Activated CD4-positive, CD25-positive, alpha-beta regulatory T cell treated with anti-CD3 and anti-CD28 coated beads, Interleukin-2, amount 50 U/mL, for 24 hours (primary cell): ENCODE measurements at places on chromosomes 4 and X.

GRCh38 chr4:8000721-8001491 is 61.2 kb upstream of the AFAP1 start:
- no peak for ATAC-seq

DNA sequence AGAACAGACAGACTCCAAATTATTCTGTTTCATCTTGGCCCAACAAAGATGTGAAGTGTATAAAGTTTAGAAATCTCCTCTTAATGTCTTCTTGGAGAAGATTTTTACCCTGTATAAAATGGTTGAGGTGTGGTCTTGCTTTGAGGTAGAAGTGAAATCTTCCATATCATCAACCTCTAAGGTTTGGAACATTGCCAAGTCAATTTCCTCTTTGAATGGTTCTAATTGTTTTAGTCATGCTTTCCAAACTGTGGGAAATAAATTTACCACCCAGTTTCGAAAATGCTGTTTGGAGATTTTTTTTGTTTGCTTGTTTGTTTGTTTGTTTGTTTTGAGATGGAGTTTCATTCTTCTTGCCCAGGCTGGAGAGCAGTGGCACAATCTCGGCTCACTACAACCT is 174.1 kb upstream of the ADAMTS3 start:
- no peak for ATAC-seq

DNA sequence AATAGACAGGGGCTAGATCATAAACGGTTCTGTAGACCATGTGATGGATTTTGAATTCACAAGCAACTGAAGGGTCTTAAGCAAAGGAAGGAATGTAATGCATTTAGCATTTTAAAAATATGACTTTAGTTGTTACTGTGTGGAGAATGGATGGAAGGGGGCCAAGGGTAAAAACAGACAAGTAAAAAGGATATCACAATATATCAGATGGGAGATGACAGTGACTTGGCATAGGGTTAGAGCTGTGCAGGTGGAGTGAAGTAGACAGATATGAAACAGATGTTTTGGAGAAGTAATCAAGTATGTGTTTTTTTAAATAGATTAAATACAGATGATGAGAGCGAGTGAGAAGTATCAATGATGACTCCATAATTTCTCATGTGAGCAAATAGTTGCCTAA is 1116.0 kb upstream of the TENM3 start:
- no peak for ATAC-seq

DNA sequence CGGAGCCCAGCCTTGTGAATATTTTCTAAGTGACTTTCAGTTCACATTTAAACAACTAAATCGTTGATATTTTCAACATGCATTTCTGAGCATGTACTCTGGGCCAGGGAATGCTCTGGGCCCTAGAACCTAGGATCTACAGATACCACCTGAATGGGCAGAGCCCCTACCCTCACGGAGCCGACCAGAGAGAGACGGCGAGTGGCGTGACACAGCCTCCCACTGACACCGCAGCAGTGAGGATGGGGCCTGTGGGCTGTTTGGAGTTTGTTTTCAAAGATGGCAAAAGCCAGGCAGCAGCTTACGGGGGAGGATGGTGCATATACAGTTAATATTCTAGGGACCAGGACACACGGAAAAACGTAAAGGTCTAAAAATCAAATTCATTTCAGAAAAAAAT is 17.7 kb downstream of the NELFA start:
- no peak for ATAC-seq

DNA sequence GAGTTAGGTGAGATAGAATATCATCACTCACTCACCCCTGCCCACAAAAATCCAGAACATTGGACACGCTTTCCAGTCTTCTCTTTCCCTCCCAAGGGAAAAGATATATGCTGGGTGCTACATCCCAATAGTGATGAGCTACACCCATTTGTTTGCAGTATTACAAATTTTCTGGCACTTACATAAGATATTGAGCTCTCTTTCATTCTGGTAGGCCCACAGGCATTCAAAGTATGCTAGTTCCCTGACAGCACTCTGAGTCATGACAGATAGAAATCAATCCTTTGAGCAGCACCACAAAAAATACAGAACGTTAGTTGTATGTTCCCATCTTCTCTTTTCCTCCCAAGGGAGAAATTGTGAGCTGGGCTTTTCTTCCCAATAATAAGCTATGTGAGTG is 477.6 kb upstream of the GRID2 start:
- ATAC-seq, result no peak

GRCh38 chr4:13399257-13399656 is 84.9 kb downstream of the RAB28 start:
- no peak for ATAC-seq

GRCh38 chr4:145907390-145907789 is 31.2 kb downstream of the ZNF827 start:
- ATAC-seq, result no peak

DNA sequence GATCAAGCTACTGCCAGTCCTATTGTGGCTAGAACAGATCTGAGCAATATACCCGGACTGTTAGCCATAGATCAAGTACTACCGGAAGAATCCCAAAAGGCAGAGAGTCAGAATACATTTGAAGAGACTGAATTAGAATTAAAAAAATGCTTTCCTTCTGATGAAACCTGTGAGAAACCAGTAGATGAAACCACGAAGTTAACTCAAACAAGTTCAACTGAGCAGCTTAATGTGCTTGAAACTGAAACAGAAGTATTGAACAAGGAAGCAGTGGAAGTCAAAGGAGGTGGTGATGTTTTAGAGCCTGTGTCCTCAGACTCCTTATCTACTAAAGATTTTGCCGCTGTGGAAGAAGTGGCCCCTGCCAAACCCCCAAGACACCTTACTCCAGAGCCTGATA is 46.8 kb downstream of the WDR44 start:
- ATAC-seq, result no peak

GRCh38 chr4:20612313-20612712 is 87.9 kb upstream of the PACRGL start:
- no peak for ATAC-seq

DNA sequence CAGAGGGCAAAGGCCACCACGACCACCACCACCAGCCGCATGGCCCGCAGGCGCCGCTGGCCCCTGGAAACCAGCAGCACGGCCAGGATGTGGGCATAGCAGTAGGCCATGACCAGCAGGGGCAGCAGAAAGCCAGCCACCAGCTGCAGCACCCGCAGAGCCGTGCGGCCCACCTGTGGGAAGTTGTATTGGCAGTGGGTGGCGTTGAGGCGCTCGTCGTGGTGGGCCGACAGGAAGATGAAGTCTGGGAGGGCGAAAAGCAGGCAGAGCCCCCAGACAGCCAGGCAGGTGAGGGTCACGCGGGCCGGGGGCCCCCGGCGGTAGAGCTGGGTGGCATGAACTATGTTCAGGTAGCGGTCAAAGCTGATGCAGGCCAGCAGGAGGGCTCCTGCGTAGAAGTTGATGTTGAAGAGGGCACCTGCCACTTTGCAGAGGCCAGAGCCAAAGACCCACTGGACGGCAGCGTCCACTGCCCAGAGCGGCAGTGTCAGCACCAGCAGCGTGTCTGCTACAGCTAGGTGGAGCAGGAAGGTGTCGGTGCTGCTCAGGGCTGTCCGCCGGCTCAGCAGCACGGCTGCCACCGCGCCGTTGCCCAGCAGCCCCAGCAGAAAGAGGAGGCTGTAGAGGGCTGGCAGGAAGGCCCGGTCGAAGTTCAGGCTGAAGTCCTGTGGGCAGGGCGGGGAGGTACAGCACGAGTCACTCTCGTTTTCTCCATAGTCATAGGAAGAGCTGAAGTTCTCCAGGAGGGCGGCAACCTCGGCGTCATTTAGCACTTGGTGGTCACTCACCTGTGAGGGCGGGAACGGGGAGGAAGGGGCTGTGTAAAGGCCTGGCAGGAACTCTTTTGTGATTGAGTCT is 1.4 kb downstream of the CXCR3 start:
- no peak for ATAC-seq

- ATAC-seq, result no peak
Measured at GRCh38 chr4:169603312-169603711, 9.1 kb downstream of the NEK1 start.

- no peak for ATAC-seq
Measured at GRCh38 chr4:141196227-141196933, 24.3 kb upstream of the ZNF330 start.
